ENCODE measurements at places on chromosomes 5 and 9.

DNA sequence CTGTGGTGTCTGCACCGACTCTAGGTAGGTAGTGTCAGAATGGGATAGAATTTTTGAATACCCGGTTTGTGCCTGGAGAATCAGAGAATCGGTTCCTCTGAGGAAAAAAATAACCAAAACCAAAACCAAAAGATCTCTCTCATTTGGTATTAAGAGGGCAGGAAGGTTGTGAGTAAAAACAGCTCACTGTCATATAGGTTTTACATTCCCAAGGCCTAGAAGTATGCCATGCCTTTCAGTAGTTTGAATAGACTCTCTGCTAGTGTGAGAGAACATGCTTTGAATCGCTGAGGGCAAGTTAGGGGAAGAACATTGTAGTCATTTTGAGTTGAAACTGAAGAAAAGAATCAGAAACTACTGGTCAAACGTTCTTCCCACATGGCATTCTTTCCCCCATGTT, 411.4 kb upstream of the CD180 start:
- no peak for DNase-seq

- no peak for DNase-seq
These were observed 630.1 kb upstream of the KLF4 start for GRCh38 chr9:108119530-108120113.

DNA sequence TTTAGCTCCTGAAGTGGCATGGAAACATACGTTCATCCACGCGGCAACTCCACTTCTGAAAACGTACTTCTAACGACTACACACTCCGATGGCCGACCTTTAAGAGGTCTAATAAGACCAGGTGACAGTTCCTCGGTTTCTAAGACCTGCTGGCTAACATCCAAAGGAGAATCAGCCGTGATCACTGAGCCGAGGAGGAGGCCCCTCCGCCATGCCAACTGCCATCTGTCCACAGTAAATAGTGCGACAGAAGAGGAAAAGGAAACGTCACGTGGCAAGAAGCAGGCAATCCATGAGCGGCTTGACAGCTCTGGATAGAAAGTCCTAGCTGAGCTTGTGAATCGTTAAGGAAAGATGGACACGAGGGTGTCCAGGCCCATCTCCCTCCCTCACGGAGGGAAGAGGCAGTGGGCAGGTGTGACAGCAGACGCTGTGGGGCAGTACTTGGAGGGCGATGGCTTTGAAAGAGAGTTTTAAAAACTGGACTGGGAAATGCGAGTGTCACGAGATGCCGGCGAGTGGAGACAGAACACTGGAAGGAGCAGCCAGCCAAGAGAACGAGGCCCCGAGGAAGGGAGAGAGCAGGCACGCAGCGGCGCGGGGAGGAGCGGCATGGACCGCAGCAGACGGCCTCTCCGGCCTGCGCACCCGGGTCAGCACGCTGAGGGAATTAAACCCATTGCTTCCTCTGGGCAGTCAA, 66.7 kb upstream of the TBC1D9B start:
- no peak for DNase-seq

GRCh38 chr9:71769175-71770161, 1.2 kb upstream of the CEMIP2 start:
- peak; percentile 57 for DNase-seq

Measured in NCI-H748 treated with DMSO at 0.1 percent for 48 hours (cell line).